Caco-2 (cell line): ENCODE measurements at places on chromosomes 11 and 22. TPM values are rescaled to one million over a fixed set of nuclear protein-coding genes. Genes with fewer than 3 reads are reported as not detected.

DNA sequence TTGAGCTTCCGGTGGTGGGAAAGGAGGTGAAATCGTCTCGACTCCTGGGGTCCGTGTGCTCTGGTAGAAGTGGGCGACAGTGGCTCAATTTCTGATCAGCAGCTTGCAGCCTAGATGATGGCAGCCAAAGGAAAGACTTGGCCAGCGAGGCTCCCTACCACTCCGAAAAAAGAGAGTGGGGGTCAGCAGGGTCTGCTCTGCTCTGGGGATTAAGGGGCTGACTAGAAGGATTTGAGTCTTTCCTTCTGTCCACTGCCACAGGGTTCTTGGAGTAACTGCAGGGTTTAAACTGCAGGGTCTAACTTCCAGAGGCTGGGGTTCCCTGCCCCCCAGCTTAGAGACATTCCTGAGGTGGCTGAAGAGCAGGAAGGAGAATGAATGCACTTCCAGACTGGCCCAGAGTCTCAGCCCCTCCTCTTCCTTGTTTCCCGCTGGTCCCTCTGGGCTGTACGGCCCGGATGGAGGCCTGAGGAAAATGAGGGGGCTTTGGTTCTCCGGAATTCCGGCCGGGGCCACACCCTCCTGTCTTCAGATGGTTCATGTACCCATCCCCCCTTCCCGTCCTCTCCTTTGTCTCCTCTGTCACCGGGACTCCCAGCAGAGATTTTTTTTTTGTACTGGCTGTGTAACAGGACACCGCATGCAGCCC is 907 bp downstream of the SERPINH1 start:
- no peaks in the 10 kb centered on the region for H3K27me3 ChIP-seq
- peak; percentile 56 for DNase-seq
- H3K27ac ChIP-seq = peak overlapping the region; percentile 95
- peak overlapping the region; percentile 51 for H3K4me3 ChIP-seq

Gene NPTXR
- 12.8 and 16.4 TPM in 2 replicates for total RNA-seq

Gene IGHMBP2
- total RNA-seq = 49.1 and 55.5 TPM in 2 replicates

Gene TRPC6
- 0.14 and 0.32 TPM in 2 replicates for total RNA-seq

Gene BTBD18
- not detected in 2 replicates for total RNA-seq
